NCI-H1048 (cell line): ENCODE measurements at places on chromosomes 3 and 15.
A peak's percentile ranks its signal among the peaks of the same experiment; 100 is the strongest.

GRCh38 chr3:101377796-101378195 lies 57.4 kb upstream of the IMPG2 start:
- DNase-seq = no peak

- no peak for DNase-seq
These were observed 9.1 kb upstream of the GNAI2 start for GRCh38 chr3:50226888-50227389.

DNA sequence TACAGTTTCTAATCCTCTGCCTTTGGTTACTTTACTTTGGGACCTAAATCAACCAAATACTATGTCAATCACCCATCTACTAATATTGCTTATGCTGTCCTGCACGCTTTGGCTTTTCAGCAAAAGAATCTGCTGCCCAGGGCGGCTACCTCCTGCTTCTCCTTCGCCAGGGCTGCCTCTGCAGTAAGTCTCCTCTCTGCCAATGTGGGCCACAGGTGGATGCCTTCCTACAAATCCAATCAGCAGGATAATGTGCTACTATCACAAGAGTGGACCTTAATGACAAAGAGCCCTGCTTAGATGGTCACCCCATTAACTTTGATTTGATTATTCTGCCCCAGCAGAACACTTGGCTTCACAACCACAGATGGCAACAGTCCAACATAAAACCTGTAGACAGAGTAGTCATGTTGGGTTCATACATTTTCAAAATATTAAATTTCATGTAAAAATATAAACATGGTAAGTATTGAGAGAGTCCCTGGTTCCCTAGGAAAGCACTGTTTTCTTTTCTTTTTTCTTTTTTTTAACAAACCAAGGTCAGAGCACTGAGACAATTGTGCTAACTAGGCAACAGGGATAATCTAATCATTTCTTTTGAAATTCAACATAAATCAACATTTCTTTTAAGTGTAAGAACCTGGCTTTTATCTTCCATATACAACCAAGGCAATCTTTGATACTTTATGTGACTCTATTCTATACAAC lies 298.3 kb downstream of the ZBTB20 start:
- no peak for DNase-seq

- DNase-seq = no peak
These were observed 24.5 kb downstream of the CYFIP1 start for GRCh38 chr15:22955544-22956119.

DNA sequence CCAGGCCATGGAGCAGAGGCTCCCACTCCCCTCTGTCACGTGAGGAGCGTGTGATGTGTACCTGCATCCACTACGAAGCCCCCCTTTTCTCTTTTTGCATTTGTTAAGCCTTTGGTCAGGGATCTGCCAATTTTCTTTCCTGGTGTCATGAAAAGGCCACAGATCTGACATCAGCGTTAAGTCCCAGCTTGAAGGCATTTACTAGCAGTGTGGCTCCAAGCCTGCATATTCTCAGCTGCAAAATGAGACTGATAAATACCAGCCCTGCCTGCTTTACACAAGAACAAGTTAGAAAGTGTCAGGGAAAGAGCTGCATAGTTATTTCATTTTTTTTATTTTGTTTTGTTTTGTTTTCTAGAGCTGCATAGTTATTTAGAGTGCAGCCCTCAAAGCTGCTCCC lies 2.3 kb upstream of the ANKRD63 start:
- DNase-seq = no peak

DNA sequence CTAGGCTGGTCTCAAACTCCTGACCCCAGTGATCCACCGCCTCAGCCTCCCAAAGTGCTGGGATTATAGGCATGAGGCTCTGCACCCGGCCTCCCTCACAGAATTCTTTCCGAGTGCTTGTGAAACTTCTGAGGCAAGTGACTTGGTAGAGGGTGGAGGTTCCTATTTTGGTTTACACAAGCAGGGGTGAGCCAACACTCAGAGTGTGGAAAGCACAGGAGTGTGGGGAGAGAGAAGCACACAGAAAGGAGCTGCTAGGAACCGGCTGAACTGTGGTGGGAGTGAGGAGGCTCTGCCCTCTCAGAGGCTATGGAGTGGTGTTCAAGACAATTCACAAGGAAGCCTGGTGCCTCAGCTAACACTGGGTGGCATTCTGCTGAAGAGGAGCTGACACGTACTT lies 7.7 kb downstream of the CAPN3 start:
- no peak for DNase-seq

- no peak for DNase-seq
These were observed 14.2 kb downstream of the ZNF80 start for GRCh38 chr3:114223143-114223542.

DNA sequence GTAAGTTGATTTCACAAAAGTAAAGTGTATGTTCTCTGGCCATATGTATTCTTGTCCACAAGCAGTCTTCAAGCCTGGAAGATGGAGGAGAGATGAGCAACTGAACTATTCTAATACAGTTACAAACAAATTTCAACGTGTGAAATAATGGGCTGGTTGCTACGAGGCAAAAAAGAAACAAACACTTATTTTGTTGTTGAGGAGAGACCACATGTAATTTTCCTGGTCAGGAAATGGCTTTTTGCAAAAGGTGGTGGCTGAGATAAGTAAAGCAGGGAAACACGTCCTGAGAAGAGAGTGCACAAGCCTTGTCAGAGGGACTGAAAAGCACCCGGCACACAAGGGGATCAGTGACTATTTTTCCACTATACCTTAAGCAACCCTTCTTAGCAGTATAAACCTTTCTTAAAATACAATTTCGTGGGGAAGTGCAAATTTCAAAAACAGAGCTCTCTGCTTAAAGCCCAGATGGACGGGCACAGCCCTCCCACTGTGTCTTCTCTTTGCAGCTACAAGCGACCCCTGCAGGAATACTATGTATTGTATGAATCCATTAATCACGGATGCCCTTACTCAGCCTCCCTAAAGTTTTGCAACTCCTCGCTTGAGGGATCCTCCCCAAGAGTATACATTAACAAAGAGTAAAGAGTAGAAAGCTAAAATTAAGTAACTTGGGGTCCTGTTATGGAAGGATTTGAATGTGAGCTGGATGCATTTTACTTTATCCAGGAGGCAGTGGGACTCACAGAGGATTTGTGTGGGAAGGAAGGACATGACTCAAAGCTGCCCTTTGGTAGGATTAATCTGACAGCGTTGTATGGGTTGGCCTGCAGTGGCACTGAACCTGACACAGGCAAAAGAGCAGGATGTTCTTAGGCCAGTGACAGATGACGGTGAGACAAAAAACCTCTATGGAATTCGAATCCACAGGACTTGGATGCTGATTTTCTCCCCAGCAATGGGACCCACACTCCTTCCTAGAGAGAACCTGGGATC lies 253.7 kb downstream of the IL5RA start:
- DNase-seq = no peak

DNA sequence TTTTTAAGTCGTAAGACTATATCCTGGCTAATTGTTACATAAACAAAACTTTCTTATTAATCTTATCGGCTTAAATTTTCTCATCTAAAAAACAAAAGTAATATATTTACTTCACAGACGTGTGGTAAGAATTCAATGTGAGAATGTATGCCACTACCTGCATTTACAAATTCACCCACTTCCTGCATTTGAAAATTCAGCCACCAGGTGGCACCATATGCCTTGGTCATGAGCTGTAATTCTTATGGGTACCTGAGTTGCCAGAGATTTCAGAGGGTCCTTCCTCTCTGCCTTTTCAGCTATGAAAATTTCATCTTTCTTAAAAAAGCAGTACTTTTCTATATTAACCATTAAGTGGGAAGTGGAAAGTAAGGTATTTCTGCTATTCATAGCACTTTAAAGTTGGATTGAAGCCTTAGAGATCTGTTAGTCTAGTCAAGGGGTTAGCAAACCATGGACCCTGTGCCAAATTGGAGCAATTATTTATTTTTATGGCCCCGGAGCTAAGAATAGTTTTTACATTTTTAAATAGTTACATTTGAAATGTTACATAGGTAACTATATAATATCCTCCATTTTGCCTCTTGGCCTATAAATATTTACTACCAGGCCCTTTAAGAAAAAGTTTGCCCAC lies 127.8 kb downstream of the HCN4 start:
- peak; percentile 28 for DNase-seq

GRCh38 chr15:83973816-83974215 lies 261.8 kb upstream of the GOLGA6L4 start:
- DNase-seq = no peak

GRCh38 chr15:62983956-62984355 lies 58.6 kb upstream of the TPM1 start:
- DNase-seq = no peak

DNA sequence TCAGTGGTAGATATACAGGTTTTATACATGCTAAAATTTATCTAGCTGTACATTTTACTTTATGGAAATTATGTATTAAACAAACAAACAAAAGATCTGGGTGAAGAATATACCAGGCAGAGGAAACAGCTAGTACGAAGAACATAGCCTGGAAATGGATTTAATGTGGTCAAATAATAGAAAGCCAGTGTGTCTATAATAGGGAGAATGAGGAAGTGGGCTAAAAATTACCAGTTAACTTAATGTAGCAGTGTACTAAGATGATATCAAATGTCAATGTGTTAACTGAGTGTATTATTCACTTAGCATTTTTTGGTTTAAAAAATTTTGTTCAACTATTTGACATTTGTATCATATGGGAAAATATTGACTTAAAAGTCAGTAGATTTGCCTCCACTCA lies 22.8 kb upstream of the SLC15A2 start:
- DNase-seq = no peak

DNA sequence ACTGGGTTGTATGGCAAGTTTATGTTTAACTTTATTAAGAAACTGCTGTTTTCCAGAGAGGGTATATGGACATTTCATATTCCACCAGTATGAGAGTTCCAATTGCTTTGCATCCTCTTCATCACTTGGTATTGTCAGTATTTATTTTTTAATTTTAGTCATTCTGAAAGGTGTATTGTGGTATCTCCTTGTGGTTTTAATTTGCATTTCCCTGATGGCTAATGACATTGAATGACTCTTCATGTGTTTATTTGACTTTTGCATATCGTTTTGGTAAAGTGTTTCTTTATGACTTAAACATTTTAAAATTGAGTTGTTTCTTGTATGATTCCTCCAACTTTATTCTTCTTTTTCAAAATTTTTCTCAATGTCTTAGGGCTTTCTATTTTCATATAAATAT lies 44.4 kb downstream of the IL1RAP start:
- DNase-seq = no peak

- no peak for DNase-seq
These were observed 49.9 kb upstream of the ADCY5 start for GRCh38 chr3:123498761-123499160.

GRCh38 chr3:172987273-172987672 lies 153.8 kb downstream of the SPATA16 start:
- no peak for DNase-seq

DNA sequence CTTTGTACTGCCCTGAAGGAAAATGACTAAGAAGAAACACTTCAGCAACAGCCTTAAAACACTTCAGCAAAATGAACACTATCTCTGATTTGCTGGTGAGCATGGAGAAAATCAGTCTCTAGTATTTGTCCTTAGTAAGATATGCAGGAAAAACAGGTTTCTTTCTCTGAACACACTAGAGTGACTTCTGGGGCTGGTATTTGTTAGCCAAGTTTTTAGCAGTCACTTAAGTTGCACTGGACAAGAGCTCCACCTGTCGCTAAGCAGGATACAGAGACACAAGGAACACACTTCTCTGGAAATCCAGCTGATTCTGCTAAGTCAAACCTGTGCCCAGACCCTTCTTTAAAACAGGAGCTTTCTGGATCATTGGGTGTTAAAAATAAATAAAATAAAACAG lies 65.3 kb downstream of the CHAC1 start:
- DNase-seq = no peak

- DNase-seq = no peak
These were observed 43.1 kb upstream of the HACD2 start for GRCh38 chr3:123627673-123628670.

- DNase-seq = no peak
These were observed 8.7 kb downstream of the GAP43 start for GRCh38 chr3:115632026-115632425.

DNA sequence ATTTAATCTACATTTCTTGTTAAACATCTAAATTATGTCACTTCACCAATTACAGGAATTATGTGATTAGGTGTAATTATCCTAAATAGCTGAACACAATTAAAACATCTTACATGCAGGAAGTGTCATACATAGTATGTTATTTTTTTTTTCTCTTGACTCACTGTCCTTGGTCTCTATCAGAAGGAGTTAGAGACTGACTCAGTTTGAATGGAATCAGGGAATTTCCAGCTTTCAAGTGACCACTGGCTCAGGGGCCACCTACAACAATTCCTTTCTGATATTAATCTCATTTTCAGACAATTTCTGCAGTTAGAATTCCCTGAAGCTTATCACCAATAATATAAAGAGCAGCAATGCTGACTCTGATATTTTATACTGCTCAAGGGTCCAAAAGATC lies 400.7 kb downstream of the ROBO1 start:
- DNase-seq = no peak

DNA sequence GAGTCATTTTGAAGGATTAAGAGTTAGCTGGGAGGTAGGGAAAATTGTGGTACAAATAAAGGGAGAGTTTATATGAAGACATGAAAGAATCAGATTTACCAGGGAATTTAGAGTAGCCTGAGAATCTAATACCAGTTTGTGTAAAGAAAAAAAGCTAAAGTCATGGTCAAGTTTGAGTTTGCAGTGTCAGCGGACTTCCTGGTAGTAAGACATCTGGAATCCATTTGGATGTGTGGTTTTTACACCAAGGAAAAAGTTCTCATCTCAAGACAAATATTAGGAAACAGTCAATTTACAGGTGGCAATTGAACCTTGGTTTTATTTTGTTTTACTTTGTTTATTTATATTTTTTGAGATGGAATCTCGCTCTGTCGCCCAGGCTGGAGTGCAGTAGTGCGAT lies 1.5 kb upstream of the P2RY12 start:
- no peak for DNase-seq

GRCh38 chr3:128496019-128496601 lies 3.1 kb upstream of the GATA2 start:
- no peak for DNase-seq

- no peak for DNase-seq
These were observed 42.4 kb downstream of the RASA2 start for GRCh38 chr3:141529256-141529655.

DNA sequence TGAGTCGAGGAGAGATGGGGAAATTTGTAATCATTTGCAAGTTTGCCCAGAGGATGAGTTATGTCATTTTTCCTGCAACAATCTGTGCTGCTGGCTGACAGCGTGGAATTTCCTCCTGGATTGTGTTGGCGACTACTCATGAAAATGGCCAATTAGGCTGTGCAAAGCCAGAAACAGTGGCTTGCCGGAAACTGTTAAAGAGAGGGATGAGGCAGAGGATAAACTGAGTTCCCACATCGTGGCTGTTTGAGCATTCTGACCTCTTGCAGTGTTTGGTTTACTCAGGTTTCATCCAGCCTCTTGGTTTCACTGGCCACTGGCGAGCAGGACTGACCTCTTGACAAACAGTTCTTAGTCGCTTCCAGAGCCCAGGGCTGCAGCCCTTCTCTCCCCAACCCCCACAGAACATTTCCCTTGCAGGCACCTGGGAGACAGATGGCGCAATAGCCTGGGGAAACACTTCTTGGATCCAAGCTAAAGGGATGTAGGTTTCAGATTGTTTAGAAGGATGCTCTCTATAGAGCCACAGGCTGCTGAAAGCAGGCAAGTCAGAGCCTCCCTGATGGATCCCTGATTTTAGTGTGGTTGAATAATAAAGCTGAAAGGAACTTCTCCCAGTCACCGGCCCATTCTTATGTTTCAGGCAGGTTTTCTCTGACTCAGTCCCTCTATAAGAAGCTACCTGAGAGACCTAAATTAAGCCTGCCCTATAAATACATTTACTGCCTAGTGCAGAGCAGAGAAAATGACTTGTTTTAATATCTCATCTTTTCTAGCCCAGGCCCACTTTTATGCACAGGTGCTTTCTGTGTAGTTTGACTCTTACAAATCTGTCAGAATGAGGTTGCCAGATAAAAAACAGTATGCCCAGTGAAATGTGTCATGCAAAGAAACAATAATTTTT lies 92.8 kb upstream of the UBE2E1 start:
- no peak for DNase-seq
